Stimulated activated CD8-positive, alpha-beta memory T cell treated with anti-CD3 and anti-CD28 coated beads, Interleukin-15, amount 100 ng/mL, for 48 hours (primary cell): ENCODE measurements at places on chromosomes 3 and 15.

DNA sequence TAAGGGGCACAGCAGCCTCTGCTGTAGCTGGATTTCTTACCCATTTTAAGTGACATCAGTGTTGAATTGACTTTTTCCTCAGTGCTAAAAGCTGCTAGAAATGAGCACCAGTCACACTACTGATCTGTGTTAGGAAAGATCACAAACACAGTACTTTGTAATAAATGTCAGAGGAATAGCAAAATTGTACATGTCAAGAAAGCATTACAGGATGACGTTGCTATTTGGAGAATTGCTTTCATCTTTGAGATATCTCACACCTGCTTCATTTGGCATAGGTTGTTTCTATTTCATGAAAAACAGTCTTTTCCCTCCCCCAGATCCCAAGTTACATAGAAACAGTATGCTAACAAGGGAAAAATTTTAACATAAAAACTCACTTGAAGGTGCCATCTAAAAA is 77.8 kb downstream of the SLC25A26 start:
- DNase-seq, result no peak

- no peak for DNase-seq
These were observed 75.8 kb downstream of the CNTN3 start for GRCh38 chr3:74538669-74539068.

DNA sequence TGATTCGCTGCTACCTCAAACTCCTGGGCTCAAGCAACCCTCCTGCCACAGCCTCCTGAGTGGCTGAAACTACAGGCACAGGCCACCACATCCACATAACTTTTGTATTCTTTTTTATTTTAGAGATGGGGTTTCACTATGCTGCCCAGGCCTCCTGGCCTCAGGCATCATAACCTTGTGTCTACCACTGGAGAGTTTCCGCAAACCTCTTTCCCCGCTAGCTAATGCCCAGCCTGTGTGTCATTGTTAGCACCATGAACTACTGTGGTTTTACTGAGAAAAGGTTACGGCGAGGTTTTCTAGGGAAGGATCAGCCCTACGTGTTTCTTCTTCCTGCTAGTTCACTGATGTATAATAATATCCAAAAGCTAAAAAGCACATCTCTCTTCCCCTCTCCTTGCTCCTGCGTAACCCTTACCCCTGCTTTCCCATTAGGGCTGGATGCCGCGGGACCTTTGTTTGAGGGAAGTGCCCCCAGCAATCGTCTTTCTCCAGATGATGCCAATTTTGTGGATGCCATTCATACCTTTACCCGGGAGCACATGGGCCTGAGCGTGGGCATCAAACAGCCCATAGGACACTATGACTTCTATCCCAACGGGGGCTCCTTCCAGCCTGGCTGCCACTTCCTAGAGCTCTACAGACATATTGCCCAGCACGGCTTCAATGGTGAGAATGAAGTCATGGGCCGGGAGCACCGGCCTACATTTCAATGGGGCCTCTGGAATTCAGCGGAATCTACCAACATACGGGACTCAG is 113.7 kb downstream of the LIPC start:
- DNase-seq, result peak; percentile 53

DNA sequence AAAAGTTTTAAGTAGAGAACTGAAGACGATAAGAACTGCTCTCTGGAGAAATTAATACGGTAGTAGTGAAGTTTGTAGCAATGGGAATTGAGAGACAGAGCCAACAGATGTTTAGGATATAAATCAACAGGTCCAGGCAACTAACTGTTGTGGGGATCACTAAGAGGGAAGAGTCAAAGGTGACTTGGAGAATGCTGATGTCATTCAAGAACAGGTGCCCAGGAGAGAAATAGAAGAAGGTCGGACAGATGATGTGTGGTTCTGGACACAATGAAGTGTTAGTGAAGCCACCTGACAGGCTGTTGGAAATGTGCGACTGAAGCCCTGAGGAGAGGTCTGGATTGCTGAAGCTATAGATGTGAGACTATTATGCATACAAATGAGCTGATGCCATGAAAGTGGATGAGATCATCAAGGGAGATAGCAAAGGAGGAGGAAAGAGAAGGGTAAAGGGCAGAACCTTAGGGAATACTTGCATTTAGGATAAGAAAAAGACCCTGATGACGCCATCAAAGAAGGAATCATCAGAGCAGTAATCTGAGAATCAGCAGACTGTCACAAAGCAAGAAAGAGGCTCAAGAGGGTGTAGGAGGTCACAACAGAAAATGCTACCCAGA is 183.7 kb downstream of the FRMD5 start:
- DNase-seq, result no peak

DNA sequence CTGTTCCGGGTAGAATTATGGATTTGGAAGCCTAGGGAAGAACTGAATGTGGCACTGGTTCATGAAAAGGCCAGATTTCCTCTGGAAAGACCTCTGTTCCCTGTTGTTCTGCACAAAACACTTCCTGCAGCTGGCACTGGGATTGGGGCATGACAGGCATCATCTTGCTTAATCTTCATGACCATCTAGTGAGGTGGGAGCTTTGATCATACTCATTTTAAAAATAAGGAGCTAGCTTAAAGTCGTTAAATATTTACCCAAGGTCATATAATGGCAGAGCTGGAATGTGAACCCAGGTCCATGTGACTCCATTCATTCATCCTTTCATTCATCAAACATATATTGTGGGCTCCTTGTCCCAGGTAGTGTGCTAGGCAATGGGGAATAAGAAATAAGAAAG is 40.4 kb downstream of the EBLN2 start:
- DNase-seq, result no peak

DNA sequence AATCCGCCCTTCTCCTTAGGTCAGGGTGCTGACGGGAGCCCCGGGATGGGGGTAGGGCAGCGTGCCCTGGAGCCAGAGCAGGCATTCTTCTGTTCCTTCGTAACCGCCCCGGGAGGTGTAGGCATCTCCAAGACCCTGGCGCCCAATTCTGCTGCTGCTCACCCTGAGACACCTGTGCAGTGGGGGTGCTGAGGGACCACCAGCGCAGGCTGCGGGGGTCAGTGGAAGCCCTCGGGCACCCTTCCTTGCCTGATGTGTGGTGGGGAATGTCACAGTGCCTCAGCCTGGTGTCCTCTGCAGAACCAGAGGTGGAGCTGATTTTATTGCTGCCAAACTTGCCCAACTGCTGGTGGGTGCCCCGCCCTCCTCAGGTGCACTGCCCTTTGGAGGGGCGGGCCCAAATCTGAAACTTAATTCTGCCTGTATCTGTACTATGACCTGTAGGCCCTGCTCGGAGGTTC is 7.3 kb downstream of the CSK start:
- no peak for DNase-seq

GRCh38 chr3:14706096-14706495 is 31.2 kb downstream of the C3orf20 start:
- no peak for DNase-seq

DNA sequence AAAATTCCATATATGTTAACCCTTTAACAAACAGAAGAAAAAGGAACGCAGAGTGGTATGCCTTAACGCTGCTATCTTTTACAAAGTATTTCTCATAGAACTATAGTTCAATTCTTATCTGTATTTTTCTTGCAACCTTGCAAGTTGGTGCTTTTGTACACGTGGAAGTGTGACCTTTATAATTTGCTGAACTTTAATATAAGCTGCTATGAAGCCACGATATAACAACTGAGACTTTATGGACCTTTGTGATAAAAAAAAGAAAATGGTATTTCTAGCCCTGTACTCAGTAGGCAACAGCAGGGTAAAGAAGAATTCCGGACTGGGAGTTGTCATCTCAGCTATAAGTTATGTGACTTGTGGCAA is 6.3 kb upstream of the TFG start:
- DNase-seq, result no peak

DNA sequence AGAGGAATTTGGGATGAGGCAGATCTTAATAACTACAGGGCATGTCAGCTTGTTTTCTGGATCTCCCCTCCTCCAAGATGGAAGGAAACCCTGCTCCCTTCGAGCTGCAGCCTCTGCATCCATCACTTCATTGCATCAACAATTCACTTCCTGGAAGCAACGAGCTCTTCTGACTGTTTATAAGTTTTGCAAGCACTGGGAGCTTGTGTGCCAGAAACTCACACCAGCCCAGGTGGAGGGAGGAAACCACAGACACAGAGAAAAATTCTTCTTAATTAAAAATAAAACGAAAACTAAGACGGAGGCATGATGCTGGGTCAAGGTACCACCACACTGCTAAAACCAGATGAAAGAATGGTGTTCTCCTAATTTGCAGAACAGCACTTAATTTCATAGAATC is 10.6 kb downstream of the LRIG1 start:
- DNase-seq, result no peak

GRCh38 chr3:13574083-13574797 is 25.3 kb downstream of the FBLN2 start:
- no peak for DNase-seq

DNA sequence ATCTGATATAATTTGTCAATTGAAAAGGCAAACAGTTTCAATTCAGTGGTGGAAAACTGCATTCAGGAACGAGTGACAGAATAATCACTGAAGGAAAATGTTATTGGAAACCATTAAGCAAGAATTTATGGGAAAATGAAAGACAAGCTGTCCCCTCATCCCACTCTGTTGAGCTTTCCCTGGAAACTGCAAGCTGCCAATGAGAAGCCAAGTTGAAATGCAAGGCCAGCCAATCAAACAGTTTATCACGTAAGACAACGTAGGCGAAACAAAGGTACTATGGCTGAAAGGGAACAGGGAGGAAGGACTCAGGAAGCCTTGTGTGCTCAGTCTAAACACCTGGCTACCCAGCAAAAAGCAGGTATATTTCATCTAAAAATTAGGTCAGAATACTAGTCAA is 187.9 kb upstream of the ATP10A start:
- no peak for DNase-seq

- no peak for DNase-seq
These were observed 10.1 kb downstream of the SLC51B start for GRCh38 chr15:65055201-65055870.

DNA sequence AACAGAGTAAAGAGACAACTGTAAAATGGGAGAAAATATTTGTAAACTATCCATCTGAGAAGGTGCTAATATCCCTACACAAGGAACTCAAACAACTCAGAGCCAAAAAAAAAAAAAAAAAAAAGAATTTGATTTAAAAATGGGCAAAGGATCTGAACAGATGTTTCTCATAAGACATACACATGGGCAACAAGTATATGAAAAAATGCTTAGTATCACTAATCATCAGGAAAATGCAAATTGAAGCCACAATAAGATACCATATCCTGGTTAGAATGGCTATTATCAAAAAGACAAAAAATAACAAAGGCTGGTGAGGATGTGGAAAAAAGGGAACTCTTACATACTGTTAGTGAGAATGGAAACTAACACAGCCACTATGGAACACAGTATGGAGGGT is 36.2 kb downstream of the TXNRD3 start:
- DNase-seq, result no peak

DNA sequence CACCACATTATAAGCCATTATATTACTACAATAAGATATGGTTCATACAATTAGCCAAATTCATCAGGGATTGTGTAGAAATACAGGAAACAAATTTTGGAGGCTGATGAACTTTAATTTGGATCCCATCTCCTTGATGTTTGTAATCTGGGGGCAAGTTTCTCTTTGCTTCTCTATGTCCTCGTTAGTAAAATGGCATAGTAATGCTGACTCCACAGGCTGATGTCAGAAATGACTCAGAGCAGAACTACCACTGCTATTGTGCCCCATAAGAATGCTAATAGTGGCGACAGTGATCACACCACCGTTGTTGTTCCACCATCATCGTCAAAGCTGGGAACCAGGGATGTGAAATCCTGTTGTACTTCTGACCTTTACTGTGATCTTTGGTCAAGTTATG is 722.3 kb upstream of the LMCD1 start:
- DNase-seq, result no peak

DNA sequence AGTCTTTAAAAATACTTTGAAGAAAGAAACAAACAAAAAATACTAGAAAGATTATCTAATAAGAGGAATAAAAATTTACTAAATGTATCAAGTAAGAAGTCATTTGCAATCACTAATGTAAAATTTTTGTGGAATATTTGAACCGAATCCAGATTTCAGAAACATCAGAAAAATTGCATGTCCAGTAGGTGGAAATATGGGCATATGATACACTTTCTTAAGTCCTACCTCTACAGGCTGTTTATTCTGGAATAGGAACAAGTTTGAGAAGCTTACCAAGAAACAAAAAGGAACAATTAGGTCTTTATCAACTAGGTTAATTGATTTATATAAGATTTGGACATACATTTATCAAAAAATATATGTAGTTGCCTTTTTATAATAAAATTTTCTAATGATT is 292.9 kb upstream of the ROBO1 start:
- DNase-seq, result no peak

DNA sequence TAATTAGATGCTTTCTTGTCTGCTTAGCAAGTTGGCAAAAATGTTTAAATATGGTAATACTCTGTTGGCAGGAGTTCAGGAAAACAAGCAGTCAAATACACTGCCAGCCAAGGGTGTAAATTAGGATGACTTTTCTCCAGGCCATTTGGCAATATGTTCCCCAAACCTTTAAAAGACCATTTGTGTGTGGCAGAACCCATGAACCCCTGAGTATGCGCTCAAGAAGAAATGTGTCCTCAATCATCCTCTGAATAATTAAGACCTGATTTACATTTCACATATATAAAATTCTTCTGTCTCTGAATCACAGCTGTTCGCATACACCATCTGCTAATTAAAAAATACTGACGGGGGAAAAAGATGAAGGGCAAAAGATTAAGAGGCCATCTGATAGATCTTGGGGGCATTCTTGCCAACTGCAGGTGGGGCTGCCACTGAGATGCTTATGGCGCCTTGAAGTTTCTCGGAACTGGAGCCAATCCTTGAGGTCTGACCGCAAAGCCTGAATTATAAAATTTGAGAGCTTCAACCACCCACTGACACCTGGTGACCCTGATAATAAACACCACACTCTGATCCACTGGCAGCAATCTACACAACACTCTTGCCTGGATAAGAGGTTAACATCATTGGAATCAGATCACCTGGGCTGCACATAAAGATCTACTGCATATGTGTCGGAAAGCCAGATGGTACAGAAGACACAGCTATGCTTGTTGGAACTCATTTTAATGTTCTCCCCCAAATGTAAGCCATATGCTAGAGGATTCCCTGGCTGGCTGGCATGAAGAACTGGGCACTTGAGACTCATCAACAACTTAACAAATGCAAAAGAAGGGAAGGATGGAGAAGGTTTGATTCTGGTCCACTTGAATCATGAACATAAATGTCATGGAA is 190.6 kb downstream of the OSBPL10 start:
- no peak for DNase-seq

- no peak for DNase-seq
These were observed 3.0 kb upstream of the HDGFL3 start for GRCh38 chr15:83210619-83211018.

GRCh38 chr15:74826921-74827320 is 494 bp downstream of the CPLX3 start:
- no peak for DNase-seq

DNA sequence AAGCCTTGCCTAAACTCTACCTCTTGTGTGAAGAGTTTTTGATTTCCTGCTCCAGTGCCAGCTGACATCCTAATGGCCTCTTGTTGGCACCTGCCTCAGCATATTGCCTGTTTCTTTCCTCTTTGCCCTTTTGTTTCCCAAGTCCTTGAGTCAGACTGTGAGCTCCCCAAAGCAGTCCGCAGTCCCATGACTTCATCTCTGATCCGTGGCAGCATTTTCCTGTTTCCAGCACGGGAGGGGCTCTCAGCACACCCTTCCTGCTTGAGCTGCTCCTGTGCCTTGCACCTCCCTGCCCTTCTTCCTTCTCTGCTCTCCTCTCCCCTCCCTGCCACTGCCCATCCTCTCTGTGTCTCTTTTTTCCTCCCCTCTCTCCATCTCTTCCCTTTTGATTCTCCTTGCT is 179.6 kb downstream of the EPHB1 start:
- DNase-seq, result no peak

GRCh38 chr3:193903966-193904365 is 232.0 kb upstream of the HES1 start:
- no peak for DNase-seq
